ENCODE measurements at places on chromosomes 4 and X.

DNA sequence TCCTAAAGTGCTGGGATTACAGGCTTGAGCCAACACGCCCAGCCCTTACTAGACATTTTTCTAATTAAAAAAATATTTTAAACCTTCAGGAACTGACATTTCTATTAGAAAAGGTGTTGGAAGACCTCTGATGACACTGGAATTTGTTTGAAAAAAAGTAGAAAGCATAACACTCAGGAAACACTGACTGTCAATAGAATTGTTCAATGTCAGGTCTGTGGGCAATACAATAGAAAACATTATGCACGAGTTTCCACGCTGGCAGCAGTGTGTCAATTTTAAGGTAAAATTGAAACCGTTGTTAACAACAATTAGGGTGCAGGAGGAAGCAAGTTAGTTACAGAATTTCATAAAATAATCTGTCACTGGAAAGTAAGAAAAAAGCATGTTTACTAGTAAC lies 140.7 kb upstream of the KLHL4 start:
- no peak for DNase-seq

GRCh38 chr4:110614173-110614963 lies 8.5 kb downstream of the PITX2 start:
- DNase-seq: no peak

DNA sequence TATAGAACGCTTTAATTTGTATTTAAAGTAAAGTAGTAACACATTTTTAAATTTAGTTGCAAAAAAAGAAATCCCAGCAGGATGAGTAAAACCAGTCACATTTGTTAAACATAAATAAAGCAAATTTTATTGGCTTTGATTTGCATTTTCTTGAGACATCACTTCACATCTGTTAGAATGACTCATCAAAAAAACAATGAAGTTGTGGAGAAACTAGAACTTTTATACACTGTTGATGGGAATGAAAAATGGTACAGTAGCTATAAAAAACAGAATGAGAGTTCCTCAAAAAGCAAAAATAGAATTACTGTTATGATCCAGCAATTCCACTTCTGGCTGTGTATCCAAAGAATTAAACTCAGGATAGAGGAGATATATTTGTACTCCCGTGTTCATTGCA lies 454.0 kb upstream of the KLHL4 start:
- no peak for DNase-seq

DNA sequence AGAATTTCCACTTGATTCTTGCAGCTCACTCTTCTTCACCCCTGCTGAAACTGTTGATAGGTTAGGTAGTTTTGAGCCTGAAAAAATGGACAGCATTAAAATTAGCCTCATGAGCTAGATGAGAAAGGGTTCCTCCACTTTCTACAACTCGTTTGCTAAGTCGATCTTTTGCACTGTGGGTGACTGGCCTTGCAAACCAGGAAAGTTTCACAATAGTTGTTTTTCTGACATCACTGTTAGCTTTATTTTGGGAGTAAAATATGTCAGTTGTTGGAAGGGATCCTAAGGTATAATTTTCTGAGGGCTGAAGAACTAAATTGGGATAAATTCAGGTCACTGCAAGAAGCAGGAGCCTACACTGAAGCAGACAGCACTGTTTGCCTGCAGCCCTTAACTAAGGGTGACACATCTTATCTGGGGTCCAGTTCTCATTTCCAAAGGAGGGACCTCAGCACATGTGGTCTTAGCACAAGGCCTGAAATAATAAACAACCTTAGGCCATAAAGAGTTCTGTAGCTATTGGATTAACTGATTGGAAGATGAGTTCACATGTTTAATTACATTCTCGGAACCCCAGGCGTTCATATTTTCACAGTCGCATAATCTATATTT lies 29.1 kb downstream of the ANAPC4 start:
- no peak for DNase-seq

- no peak for DNase-seq
Observed at GRCh38 chr4:40990236-40990898, 224.0 kb downstream of the APBB2 start.

GRCh38 chr4:174096456-174096855 lies 187.0 kb downstream of the FBXO8 start:
- no peak for DNase-seq

- no peak for DNase-seq
Observed at GRCh38 chrX:3807906-3808305, 94.5 kb upstream of the PRKX start.

- DNase-seq: no peak
Observed at GRCh38 chr4:88755454-88755853, 57.8 kb upstream of the NAP1L5 start.

- DNase-seq: no peak
Observed at GRCh38 chr4:7183161-7183560, 9.2 kb upstream of the SORCS2 start.

GRCh38 chr4:140344101-140344500 lies 29.3 kb upstream of the SCOC start:
- DNase-seq: no peak

GRCh38 chr4:105637408-105638176 lies 70.9 kb downstream of the INTS12 start:
- DNase-seq: no peak

DNA sequence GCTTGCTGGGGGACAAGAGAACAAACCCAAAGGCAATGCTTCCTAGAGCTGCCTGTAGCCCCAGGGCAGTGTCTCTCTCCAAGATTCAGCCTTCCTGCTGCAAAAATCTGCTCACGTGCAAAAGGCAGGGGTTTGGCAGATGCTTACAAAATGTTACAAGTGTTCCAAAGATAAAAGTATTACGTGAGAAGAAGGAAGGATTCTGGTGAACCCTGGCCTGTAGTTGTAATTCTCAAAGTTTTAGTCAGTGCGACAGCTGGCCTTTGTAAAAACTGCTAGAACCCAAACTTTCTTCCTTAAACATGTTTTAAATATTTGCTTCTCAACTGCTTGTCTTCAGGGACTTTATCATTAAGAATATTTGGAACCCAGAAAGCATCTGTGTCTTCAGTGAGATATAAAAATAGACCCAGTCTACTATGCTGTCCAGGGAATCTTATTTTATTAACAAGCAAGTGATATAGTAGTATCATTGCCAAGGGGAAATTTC lies 232.3 kb downstream of the FRMPD4 start:
- no peak for DNase-seq

GRCh38 chrX:12977761-12978204 lies 2.9 kb downstream of the TMSB4X start:
- DNase-seq: no peak

DNA sequence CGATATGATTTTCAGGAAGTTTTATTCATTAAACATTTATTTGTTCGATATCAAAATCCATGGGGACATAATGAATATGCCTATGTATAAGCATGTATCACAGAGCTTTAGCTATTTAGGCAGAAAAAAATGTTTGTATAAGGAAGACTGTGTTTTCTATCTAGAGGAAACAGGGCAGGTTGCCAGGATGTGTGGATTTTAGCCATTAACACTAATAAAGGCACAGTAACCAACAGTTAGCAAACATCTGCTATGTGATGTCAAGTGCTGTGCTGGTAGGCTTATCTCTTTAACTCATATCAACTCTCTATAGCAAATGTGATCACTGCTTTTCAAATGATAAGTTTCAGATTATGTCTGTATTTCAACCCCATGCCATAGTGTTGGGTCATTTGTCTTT lies 708.9 kb upstream of the HS3ST1 start:
- no peak for DNase-seq

DNA sequence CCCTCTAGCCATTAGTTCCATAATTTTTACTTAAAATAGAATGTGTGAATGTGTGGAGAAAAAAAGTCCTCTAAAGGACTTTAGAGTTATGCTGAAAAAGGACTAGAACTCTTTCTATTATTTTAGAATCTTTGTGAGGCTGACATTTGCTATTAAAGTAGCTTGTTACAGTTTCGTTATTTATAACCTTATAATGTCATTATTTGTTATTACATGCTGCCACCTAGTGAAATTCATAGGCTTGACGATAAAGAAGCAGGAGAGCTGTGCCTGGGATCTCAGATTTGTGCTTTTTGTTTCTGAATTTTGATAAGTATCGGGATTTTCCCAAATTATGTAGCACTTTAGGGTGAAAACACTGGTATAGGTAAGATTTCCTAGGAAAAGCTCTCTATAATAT lies 38.5 kb upstream of the TAPT1 start:
- DNase-seq: no peak

DNA sequence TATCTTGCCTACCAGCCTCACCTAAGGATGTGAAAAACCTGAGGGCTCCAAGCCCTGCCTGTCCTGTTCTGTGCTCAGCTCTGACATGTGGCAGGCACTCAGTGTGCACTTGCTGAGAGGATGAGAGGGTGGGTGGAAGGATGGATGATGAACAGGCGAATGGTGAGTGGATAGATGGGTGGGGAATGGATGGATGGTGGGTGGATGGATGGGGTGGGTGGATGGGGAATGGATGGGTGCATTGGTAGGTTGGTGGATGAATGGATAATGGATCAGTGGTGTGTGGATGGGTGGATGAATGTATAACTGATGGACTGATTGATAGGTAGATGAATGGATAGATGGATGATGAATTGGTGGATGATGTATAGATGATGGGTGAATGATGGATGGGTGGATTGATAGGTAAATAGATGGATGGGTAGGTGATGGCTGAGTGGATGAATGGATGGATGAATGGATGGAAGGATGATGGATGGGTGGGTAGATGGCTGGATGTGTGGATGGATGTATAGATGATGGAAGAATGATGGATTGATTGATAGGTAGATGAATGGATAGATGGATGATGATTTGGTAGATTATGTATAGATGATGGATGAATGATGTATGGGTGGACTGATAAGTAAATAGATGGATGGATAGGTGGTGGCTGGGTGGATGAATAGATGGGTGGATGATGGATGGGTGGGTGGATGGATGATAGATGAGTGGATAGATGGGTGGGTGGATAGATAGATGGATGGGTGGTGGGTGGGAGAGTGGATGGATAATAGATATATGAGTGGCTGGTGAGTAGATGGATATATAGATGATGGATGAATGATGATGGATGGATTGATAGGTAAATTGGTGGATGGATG lies 69.3 kb upstream of the NKX1-1 start:
- no peak for DNase-seq

- no peak for DNase-seq
Observed at GRCh38 chr4:18127030-18127429, 105.5 kb upstream of the LCORL start.

DNA sequence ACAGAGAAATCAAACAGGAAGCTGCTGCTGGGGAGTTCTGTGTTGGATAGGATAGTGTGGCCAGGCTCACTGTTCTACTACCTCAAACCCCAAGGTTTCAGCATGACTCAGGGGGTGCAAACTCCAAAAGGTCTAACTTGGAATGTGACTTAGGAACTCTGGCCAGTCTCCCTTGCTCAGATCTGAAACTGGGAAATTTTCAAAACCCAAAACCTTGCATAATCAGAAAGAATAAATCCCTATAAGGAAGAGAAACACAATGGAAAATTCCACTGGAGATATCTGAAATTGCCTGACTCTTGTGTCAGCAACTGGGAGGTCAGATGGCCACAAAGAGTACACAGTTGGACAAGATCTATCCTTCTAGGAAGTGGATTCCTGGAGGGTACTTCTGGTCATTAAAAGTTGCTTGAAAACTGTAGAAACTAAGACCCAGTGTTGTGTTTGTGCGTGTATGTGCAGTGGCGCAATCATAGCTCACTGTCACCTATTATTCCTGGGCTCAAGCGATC lies 58.0 kb downstream of the PPEF2 start:
- peak; percentile 12 for DNase-seq

GRCh38 chr4:89739311-89739988 lies 97.5 kb downstream of the SNCA start:
- DNase-seq: no peak

GRCh38 chrX:48956728-48957414 lies 536 bp downstream of the OTUD5 start:
- no peak for DNase-seq

GRCh38 chr4:55330241-55330640 lies 15.8 kb upstream of the SRD5A3 start:
- DNase-seq: no peak

DNA sequence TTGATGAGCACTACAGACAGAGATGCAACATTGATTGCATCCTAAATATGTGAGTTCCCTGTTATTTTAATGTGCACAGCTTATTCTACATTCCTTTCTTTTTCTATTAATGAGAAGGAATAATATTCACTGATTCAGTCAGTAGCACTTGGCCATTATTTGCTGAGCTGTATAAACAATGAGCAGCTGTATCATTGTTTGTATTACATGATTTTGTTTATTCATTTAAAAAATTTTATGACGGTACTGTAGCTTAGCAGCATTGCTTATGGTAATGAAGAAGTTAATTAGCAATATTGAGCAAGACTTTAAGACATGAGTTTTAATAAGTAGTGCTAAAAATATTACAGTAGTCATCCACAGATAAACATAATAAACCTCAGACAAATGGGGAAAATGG lies 582.0 kb downstream of the ADGRL3 start:
- DNase-seq: no peak

DNA sequence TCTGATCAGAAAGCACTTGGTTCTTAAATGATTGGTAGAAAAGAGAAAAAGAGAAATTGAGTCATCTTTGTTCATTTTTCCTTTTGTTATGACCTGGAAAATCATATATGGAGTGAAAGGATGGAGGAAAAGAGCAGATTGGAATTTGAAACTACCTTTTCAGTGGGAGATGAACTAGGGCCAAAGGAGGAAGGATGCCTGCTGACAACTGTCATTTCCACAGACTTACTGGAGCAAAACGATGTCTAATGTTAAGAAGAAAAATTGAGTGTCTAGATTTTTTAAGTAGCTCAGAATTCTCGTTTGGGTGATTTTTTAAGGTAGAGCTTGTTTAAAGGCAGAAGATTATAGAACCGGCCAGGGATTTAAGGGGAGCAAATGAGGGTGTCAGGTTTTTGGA lies 144.6 kb upstream of the KCNIP4 start:
- DNase-seq: no peak

DNA sequence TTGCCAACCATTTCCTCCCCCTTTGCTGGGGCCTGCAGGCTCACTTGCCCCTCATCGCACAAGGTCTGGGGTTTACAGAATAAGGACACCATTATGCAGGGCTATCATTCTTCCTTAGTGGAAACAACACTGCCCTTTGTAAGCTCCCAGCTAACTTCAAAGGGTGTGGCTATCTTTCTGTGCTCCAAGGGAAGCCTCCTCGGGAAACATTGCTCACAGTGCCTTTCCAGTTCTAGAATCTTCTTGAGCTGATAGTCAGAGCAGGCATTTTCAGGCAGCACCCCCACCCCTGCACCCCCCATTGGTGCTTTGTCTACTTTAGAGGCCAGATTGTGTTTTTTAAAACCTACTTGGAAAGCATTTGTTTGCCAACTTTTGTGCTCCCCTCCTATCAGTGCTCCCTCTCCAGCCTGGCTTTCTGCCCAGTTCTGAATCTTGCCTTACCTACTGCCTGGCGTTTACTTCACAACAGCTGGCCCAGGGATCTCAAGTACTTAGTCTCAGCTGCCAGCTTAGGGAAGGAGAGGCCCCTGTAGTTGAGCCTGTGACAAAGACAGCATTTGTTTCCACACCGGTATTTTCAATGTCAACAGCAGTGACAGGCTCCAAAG lies 53.5 kb downstream of the PLAC1 start:
- DNase-seq: peak; percentile 21

DNA sequence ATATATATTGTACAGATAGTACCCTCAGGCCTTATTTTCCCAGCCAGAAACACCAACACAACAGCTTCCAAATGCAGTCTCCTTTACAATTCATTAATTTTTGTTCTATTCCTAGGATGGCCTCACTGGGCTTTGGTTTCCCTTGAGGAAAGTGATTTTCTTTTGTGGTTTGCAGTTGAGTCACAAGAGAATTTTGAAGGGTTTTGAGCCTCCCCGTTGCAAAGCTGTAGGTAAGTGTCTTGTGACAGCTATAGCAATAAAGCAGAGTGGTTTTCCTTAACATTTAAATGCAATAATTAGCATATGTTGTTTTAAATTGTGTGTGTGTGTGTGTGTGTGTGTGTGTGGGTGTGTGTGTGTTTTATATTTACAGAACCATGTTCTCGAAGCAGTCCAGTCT lies 54.1 kb upstream of the WDR17 start:
- no peak for DNase-seq

Measured in H54 (cell line).